PC-3 (cell line): ENCODE measurements at places on chromosomes 1 and 21.

GRCh38 chr1:65104854-65105534, 43.0 kb upstream of the AK4 start:
- no peaks in the 10 kb centered on the region for H3K27me3 ChIP-seq
- no peaks in the 10 kb centered on the region for H3K36me3 ChIP-seq
- DNase-seq: no peak

DNA sequence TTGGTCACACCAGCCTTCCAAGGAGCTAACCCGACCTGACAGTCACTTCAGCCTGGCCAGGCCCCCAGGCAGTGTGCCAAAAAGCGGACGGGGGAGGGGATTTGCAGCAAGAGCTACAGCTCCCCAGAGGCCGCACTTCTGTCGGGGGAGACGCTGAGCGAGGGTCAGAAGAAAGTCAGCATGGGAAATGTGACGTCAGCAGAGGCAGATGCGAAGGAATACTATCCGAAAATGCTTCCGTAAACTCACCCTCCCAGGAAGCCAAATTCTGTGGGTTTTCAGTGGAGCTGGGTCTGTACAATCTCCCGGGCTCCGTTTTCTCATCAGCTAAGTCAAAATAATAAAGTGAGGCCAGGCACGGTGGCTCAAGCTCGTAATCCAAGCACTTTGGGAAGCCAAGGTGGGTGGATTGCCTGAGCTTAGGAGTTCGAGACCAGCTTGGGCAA, 28.5 kb upstream of the ECE1 start:
- H3K4me3 ChIP-seq: no peak overlapping the region
- H3K27me3 ChIP-seq: no peaks in the 10 kb centered on the region
- H3K36me3 ChIP-seq: no peaks in the 10 kb centered on the region
- DNase-seq: no peak

- no peak overlapping the region for H3K27ac ChIP-seq
- no peak for DNase-seq
- H3K27me3 ChIP-seq: no peaks in the 10 kb centered on the region
- peaks cover 4% of the 10 kb centered on the region for H3K4me1 ChIP-seq
- H3K4me3 ChIP-seq: no peak overlapping the region
Observed at GRCh38 chr21:45169682-45170081, 95.3 kb downstream of the ADARB1 start.

DNA sequence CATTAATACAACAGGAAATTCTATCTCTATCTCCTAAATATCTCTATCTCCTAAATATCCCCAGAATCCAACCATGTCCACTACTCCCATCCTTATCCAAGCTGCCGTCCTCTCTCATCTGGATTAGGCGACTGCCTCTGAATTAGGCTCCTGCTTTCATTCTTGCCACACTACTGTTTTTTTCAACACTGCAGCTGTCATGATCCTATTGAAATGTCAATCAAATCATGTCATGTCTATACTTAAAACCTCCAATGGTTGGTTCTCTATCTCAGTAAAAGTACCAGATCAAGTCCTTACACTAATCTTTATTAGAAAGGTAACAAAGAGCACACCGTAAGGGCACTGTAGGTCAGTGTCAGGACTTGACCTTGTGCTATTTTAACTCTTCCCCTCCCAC, 82.0 kb upstream of the NFIA start:
- peaks cover 10% of the 10 kb centered on the region; the same call in 1 of the 2 replicates for H3K27me3 ChIP-seq
- no peak overlapping the region for H3K27ac ChIP-seq
- H3K4me3 ChIP-seq: no peak overlapping the region
